Astrocyte of the spinal cord (primary cell): ENCODE measurements at places on chromosomes 7 and 10.

DNA sequence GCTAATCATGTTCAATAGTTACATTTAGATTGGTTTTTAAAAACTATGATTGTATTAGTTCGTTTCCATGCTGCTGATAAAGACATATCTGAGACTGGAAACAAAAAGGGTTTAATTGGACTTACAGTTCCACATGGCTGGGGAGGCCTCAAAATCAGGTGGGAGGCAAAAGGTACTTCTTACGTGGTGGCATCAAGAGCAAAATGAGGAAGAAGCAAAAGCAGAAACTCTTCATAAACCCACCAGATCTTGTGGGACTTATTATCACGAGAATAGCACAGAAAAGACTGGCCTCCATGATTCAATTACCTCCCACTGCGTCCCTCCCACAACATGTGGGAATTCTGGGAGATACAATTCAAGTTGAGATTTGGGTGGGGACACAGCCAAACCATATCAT, 34.1 kb upstream of the CC2D2B start:
- DNase-seq: no peak

GRCh38 chr10:121265360-121266123, 332.7 kb downstream of the FGFR2 start:
- DNase-seq: no peak

DNA sequence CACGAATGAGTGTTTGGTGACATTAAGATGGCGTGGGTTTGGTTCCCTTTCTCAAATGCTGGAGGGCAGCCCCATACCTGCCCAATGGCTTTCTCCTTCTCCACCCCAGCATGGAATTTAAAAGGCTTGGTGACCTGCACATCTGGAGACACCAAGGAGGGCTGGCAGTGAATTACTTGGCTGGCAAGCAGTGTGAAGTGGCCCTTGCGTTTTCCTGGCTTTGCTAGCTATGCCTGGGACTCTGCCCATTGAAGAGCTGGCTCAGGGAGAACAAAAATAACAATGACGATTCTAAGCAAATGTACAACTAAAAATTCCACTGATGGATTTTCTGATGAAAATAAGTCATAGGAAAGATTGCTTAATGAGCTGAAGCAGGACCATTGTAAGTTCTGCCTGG, 203.7 kb downstream of the CYP26A1 start:
- no peak for DNase-seq

DNA sequence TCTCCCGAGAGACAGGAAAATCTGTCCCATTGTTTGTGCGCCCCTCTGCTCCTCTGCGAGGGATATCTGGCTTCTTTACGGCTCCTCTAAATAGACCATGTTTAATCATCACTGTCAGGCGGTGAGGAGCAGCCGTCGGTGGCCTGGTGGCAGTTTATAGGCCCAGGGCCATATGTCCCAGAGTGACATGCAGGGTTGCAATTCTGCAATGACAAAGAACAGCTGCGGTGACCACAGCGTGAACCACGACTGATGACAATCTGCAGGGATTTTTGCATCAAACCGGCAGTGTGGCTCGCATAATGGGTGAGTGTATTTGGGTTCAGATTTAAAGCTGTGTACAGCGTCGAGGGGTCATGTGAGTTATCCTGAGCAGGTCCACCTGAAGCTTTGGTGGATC, 41.5 kb downstream of the GATA3 start:
- no peak for DNase-seq

GRCh38 chr7:149573519-149573918, 75.9 kb upstream of the ZNF746 start:
- DNase-seq: no peak
